Keratinocyte (primary cell): ENCODE measurements at places on chromosomes 2 and 18. TPM values are rescaled to one million over a fixed set of nuclear protein-coding genes. Genes with fewer than 3 reads are reported as not detected.

ASXL2 gene
- polyA plus RNA-seq, result 8.9 to 18.1 TPM (median 12.5 TPM) in 3 replicates

GPR45 gene
- not detected in 3 replicates for polyA plus RNA-seq

HOXD13 gene
- polyA plus RNA-seq, result not detected in 3 replicates

KLHL41 gene
- 0.08 to 0.24 TPM (median 0.18 TPM) in 3 replicates for polyA plus RNA-seq

POMC gene
- 0.13 TPM in 1 of 3 replicates, not detected in the others for polyA plus RNA-seq

TBR1 gene
- polyA plus RNA-seq, result 0.03 TPM in 1 of 3 replicates, not detected in the others

KCNG2 gene
- polyA plus RNA-seq, result not detected in 3 replicates

RND3 gene
- 73.4 to 298 TPM (median 202 TPM) in 3 replicates for polyA plus RNA-seq

SNX17 gene
- 79.4 to 101 TPM (median 83.3 TPM) in 3 replicates for polyA plus RNA-seq

RAPGEF4 gene
- polyA plus RNA-seq, result 0.76 to 1.6 TPM (median 1.2 TPM) in 3 replicates

DSG1 gene
- polyA plus RNA-seq, result 9.8 to 68.0 TPM (median 27.6 TPM) in 3 replicates

DNAH7 gene
- polyA plus RNA-seq, result 0.17 to 0.28 TPM (median 0.17 TPM) in 3 replicates

KCNE4 gene
- polyA plus RNA-seq, result 0.01 to 0.13 TPM (median 0.09 TPM) in 3 replicates

LRRFIP1 gene
- 69.7 to 115 TPM (median 112 TPM) in 3 replicates for polyA plus RNA-seq

HIBCH gene
- polyA plus RNA-seq, result 9.5 to 19.4 TPM (median 10.6 TPM) in 3 replicates

SLC40A1 gene
- polyA plus RNA-seq, result 0.02 to 0.18 TPM (median 0.09 TPM) in 3 replicates

TUBA3D gene
- polyA plus RNA-seq, result not detected in 3 replicates

RFX8 gene
- 0.05 TPM in 1 of 3 replicates, not detected in the others for polyA plus RNA-seq

CFAP221 gene
- polyA plus RNA-seq, result not detected in 3 replicates

TAF1B gene
- 10.2 to 16.5 TPM (median 13.2 TPM) in 3 replicates for polyA plus RNA-seq

GPATCH11 gene
- 2.5 to 4.9 TPM (median 3.1 TPM) in 3 replicates for polyA plus RNA-seq

CCBE1 gene
- 12.9 to 26.6 TPM (median 20.1 TPM) in 3 replicates for polyA plus RNA-seq

TOGARAM2 gene
- 0.10 to 0.15 TPM in 2 of 3 replicates, not detected in the other for polyA plus RNA-seq

CNDP2 gene
- polyA plus RNA-seq, result 126 to 156 TPM (median 134 TPM) in 3 replicates

GCG gene
- polyA plus RNA-seq, result not detected in 3 replicates

HOXD8 gene
- 0.05 TPM in 1 of 3 replicates, not detected in the others for polyA plus RNA-seq

OTOS gene
- polyA plus RNA-seq, result not detected in 3 replicates

POTEI gene
- polyA plus RNA-seq, result not detected in 3 replicates

TLX2 gene
- not detected in 3 replicates for polyA plus RNA-seq
